ENCODE measurements at places on chromosomes 16 and 17. TPM values are rescaled to one million over a fixed set of nuclear protein-coding genes. Genes with fewer than 3 reads are reported as not detected.

Gene CFAP119
- 3.0 TPM for total RNA-seq

Gene BEAN1
- total RNA-seq: not detected

Gene ABCA8
- total RNA-seq: not detected

Gene CCDC40
- total RNA-seq: 0.19 TPM

Gene SSTR5
- not detected for total RNA-seq

Gene B4GALNT2
- 0.98 TPM for total RNA-seq

Gene GUCY2D
- 0.14 TPM for total RNA-seq

Gene SP6
- total RNA-seq: 5.2 TPM

Gene UMOD
- not detected for total RNA-seq

Gene GCGR
- not detected for total RNA-seq

Gene RNU2-1
- total RNA-seq: not detected

Gene SLC4A1
- not detected for total RNA-seq

Gene GINS2
- 25.1 TPM for total RNA-seq

Gene SLC5A10
- total RNA-seq: 0.05 TPM

Gene IRX5
- total RNA-seq: 25.1 TPM

Gene SAMD14
- not detected for total RNA-seq

Gene RASL10B
- total RNA-seq: 0.35 TPM

Gene OR4D2
- total RNA-seq: not detected

Gene RAPGEFL1
- 58.6 TPM for total RNA-seq

Gene SRCAP
- 12.9 TPM for total RNA-seq

Gene SPATA32
- not detected for total RNA-seq

Gene RILP
- total RNA-seq: 9.5 TPM

Gene MAP2K6
- 0.79 TPM for total RNA-seq

Gene HOXB3
- 1.4 TPM for total RNA-seq

Gene QPRT
- total RNA-seq: 2.7 TPM

Gene HMOX2
- total RNA-seq: 124 TPM

All from airway epithelial cell (primary cell).